Mesenchymal stem cell (in vitro differentiated cells and primary cell): ENCODE measurements at places on chromosomes 1 and 21.

- DNase-seq, result no peak
Measured at GRCh38 chr1:234724516-234725176, 114.7 kb upstream of the IRF2BP2 start.

DNA sequence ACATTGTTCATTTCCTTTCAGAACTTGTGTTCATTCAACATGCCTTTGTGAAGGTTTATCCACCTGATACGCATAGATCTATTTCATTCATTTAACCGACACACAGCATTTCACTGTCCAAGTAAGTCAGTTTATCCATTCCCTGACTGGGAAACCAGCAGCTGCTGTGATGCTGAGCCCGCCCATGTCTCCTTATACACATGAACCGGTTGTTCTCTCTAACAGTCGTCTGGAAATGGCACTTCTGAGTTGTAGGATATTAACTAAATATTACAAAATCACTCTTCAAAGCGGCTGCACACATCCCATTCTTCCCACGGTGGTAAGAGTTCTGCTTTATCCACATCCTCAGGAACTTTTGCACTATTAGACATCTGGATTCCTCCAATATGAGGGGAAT is 71.1 kb downstream of the NPHP4 start:
- DNase-seq, result no peak

GRCh38 chr1:218967836-218968235 is 205.8 kb upstream of the LYPLAL1 start:
- DNase-seq, result peak; percentile 65

DNA sequence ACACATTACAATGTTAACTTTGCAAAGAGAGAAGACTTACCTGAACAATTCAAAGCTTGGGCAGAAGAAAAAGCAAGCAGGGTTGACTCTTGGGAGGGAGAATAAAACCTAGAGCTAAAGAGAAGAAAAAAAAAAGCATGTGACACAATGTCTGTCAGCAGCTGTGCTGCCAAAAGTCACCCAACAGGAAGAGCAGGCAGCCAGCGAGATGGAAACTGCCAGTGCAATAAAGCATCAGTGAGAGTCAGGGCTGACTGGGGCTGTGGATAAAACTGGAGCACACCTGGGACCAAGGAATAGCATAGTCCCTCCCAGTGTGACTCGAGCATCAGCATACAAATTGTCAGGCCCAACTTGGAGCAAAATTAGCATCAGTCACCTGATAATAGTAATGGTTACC is 65.0 kb upstream of the SLC22A15 start:
- DNase-seq, result no peak

- no peak for DNase-seq
Measured at GRCh38 chr21:43928222-43929125, 63.5 kb downstream of the AGPAT3 start.
